Fibroblast of skin of scalp (primary cell): ENCODE measurements at places on chromosomes 3 and 15.
A peak's percentile ranks its signal among the peaks of the same experiment; 100 is the strongest.

GRCh38 chr3:41000471-41000870 is 198.8 kb upstream of the CTNNB1 start:
- no peak for DNase-seq

- DNase-seq, result no peak
These were observed 201.3 kb downstream of the XXYLT1 start for GRCh38 chr3:195069501-195070251.

- no peak for DNase-seq
These were observed 25.6 kb downstream of the DUSP7 start for GRCh38 chr3:52030714-52031310.

DNA sequence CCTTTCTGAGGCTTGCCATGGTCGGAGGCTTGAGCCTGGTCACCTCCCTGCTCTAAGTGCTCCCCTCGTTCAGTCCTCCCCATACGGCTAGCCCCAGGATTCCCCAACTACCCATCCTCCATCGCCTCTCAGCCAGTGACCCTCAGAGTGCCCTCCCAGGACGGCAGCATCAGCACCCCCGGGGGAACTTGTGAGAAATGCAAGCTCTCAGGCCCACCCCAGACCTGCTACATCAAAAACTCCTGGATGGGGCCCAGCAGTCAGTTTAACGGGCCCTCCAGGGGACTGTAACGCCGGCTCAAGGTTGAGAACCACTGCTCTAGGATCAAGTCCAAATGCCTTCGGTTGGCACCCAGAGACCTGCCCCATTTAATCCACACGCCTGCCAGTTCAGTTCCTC is 6.9 kb downstream of the ADAMTS17 start:
- DNase-seq, result no peak

GRCh38 chr15:53033709-53034108 is 243.6 kb upstream of the ONECUT1 start:
- no peak for DNase-seq

DNA sequence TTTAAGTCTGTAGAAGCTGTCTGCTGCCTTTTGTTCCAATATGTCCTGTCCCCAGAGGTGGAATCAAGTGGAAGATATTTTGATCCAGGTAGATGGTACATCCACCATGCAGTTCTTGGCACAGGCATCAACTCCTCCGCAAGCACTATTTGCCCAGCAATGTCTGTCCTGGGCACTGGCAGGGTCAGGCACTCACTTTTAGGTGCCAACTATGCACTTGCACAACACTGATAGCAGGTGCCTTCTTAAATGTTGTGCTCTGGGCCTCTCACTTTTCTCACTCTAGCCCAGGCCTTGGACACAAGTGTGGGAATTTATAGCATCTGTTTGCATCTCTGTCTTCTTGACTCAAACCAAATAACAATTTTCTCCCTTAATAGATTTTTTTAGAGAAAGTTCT is 140.5 kb upstream of the UBE2E2 start:
- no peak for DNase-seq

GRCh38 chr15:51966192-51966591 is 5.4 kb downstream of the LEO1 start:
- DNase-seq, result no peak

GRCh38 chr3:189683546-189684255 is 52.5 kb downstream of the TP63 start:
- DNase-seq, result no peak

DNA sequence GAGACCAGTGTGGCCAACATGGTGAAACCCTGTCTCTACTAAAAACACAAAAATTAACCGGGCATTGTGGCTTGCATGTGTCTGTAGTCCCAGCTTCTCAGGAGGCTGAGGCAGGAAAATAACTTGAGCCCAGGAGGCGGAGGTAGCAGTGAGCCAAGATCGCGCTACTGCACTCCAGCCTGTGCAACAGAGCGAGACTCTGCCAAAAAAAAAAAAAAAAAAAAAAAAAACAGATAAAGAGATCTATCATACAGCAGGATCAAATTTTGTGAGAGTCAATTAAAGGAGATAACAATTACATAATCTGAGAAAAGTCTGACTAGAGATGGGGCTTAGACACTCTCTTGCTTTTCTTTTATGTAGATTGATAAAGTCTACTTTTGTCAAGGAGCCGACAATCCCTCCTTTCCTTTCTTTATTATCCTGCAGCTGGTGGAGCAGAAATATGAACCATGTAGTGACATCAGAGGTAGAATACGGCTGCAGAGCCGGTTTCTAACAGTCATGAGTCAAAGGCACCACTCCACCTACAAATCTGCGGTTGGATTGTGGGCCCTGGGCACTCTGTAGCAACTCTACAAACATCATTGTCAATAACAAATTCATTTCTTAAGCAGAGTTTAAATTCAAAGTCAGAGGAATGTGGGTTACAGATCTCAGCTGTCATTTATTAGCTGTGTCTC is 9.0 kb downstream of the C2CD4A start:
- DNase-seq, result no peak

- no peak for DNase-seq
These were observed 29.8 kb upstream of the FAM98B start for GRCh38 chr15:38424101-38424552.

DNA sequence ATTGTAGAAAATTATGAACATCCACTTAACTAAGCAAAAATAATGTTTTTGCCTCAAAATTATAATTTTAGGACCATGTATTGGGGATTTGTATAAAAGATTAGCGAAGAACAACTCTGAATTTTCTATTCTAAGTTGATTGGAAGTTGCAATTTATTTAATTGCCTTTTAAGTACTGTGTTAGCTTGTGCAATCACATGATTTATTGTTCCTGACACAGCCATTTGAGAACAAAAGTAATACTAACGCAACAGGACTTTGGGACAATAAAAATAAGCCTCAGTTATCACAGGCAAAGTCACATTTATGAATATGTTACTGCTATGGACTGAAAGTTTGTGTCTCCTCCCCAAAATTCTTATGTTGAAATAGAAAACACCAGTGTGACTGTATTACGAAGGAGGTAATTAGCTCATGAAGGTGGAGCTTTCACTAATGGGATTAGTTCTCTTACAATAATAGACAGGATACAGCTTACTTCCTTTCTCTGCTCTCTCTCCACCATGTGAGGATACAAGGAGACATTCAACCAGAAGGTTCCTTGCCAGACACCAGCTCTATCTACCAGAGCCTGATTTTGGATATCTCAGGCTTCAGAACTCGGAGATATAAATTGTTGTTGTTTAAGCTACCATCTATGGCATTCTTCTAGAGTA is 745.9 kb downstream of the ZBBX start:
- DNase-seq, result no peak

DNA sequence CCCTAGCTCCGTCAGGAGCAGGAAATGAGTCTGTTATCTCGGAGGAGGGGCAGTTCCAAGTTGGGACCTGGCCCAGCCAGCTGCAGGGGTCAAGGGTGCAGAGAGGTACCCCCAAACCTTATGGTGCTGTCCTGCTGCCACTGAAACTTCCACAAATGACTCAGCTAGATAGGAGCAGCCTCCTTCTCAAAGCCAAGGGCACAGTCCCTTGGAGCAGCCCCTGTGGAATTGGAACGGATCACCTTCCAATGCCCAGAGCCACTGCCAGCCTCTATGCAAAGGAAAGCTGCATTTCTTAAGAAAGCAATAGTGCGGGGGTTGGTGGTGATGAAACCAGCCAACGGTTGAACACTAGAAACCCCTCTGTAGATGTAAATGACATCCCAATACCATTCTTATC is 19.6 kb upstream of the LRRK1 start:
- DNase-seq, result no peak

- no peak for DNase-seq
These were observed 14.3 kb downstream of the ARL8B start for GRCh38 chr3:5136211-5136918.

- no peak for DNase-seq
These were observed 473.3 kb upstream of the NR2F2 start for GRCh38 chr15:95857124-95857757.

DNA sequence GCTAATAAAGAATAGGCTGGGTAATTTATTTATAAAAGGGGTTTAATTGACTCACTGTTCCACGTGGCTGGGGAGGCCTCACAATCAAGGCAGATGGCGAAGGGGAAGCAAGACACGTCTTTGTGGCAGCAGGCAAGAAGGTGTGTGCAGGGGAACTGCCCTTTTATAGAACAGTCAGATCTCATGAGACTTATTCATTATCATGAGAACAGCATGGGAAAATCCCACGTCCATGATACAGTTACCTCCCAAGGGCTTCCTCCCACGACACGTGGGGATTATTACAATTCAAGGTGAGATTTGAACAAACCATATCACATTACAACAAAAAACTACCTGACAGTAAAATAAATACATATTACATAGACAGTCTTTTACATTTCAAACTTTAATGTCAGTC is 414.9 kb downstream of the NAALADL2 start:
- no peak for DNase-seq

DNA sequence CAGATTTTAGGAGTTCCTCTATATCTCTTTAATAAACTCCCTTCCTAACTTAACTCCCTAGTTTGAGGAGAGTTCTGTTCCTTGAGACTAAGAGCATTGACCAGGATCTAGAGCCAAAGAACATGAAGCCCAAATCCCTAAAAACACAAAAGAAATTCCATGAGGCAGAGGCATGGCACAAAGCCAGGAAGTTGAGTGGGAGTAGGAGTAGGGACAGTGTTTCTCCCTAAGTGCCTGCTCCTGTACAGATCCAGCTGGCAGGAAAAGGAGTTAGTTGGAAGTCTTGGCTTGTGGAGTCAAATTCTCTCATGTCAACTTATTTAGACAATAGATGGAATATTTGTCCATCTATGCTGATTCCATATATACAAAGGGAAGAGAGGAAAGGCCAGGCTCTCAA is 11.4 kb downstream of the ACTC1 start:
- DNase-seq, result peak; percentile 12

GRCh38 chr15:67068710-67069400 is 3.5 kb downstream of the SMAD3 start:
- peak; percentile 55 for DNase-seq

- DNase-seq, result no peak
These were observed 49.4 kb downstream of the SYNM start for GRCh38 chr15:99154271-99154670.

- no peak for DNase-seq
These were observed 107.0 kb downstream of the RPLP1 start for GRCh38 chr15:69559440-69560190.

GRCh38 chr3:81968658-81969057 is 207.2 kb upstream of the GBE1 start:
- DNase-seq, result peak; percentile 47

- no peak for DNase-seq
These were observed 179.1 kb upstream of the LPP start for GRCh38 chr3:187974871-187975271.
